ENCODE measurements at places on chromosomes 1 and 21. TPM values are rescaled to one million over a fixed set of nuclear protein-coding genes. Genes with fewer than 3 reads are reported as not detected.

DNA sequence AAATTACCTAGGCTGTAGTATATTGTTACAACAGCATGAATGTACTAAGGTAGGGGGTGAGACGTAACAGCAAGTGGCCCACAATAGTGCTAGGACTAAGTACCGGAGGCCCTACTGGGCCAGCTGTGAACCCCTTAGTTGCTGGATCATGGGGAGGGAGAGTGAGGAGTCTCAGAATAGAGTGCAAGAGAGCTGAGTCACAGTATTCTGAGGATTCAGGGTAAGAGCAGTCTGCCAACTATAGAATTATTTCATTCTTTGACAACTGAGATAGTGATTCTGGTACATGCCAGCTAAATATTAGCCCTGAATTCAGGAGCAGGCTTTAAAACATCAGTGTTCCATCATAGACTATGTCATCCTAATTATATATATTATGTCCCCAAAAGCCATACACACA is 218.7 kb downstream of the TM2D1 start:
- no peaks in the 10 kb centered on the region for H3K36me3 ChIP-seq
- H3K27me3 ChIP-seq: no peaks in the 10 kb centered on the region
- no peak overlapping the region for H3K27ac ChIP-seq
- no peak overlapping the region for H3K4me3 ChIP-seq
- no peak for DNase-seq

DNA sequence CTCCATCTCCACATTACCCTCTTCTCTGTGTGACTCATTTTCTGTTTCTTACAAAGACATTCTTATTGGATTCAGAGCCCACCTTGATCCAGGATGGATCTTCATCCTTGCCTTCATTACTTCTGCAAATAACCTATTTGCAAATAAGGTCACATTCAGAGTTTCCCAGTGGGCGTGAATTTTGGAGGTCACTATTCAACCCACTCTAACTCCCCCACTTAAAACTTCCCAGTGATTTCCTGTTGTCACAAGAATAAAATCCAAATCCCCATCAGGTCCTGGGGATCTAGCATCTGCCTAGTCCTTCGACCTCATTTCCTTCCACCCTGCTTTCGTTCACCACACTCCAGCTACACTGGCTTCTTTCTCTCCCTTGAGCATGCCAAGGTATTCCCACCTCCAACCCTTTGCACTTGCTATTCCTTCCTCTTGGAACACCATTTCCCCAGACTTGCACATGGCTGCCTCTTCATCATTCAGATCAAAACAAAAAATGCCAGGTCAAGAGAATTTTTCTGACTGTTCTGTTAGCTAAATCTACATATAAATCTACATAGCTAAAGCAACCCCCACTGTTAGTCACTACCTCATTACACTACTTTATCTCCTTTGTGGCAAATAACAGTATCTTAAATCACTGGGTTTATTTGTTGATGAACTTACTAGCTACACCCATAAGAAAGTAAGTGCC is 187.2 kb downstream of the TOMM20 start:
- no peaks in the 10 kb centered on the region for H3K36me3 ChIP-seq
- no peak for DNase-seq
- no peaks in the 10 kb centered on the region for H3K27me3 ChIP-seq
- H3K4me3 ChIP-seq: no peak overlapping the region
- H3K4me1 ChIP-seq: no peaks in the 10 kb centered on the region

GRCh38 chr1:4658643-4659628 is 4.5 kb downstream of the AJAP1 start:
- no peak for DNase-seq
- no peaks in the 10 kb centered on the region for H3K27me3 ChIP-seq

DNA sequence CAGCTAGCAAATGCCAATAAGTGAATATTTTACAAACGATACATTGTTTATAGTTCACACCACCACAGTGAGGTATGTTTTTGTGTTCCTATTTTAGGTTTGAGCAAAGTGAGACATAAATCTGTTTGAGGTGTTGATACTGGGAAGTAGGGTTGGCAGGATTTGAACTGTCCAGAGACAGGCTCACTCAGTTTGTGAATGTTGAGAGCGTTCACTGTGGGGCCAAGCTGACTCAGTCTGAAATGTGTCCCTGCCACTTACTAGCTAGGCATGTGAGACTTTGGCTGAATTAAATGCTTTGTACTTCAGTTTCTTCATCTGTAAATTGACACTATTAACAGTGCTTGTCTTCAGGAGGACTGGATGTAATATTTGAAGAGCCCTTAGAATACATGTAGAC is 35.1 kb downstream of the DIRAS3 start:
- no peak for DNase-seq
- no peak overlapping the region for H3K4me3 ChIP-seq
- no peaks in the 10 kb centered on the region for H3K4me1 ChIP-seq
- no peaks in the 10 kb centered on the region for H3K27me3 ChIP-seq

GRCh38 chr1:43038232-43038935 is 79.7 kb upstream of the SLC2A1 start:
- H3K27ac ChIP-seq: no peak overlapping the region
- H3K4me3 ChIP-seq: no peak overlapping the region
- peaks cover 3% of the 10 kb centered on the region for H3K4me1 ChIP-seq
- no peaks in the 10 kb centered on the region for H3K36me3 ChIP-seq

The TSACC gene
- 9.8 TPM for polyA plus RNA-seq

DNA sequence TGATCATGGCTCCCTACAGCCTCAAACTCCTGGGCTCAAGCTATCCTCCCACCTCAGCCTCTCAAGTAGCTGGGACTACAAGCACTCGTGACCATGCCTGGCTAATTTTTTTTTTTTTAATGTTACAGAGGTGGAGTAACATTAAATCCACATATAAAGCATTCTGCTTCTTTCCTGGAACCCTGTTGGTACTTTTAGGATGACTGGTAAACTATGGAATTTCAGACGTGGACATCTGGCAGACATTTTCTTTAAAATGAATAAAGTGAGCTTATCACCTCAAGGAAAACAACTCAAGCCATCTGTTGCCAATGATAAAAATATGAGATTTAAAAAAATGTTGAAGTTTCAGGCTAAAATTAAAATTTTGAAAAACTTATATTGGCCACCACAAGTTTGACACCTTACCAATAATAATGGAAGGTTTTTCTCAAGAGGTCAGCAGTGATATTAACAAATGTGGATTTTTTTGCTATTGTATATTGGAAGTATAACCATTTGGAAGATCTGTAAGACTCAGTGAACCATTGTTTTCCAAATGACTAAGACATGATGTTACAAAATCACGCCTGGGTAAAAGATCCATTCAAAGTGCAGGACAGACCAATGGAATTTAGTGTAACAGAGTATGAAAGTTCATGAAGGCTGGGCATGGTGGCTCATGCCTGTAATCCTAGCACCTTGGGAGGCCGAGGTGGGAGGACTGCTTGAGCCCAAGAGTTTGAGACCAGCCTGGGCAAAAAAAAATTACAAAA is 52.7 kb upstream of the EIF4G3 start:
- no peaks in the 10 kb centered on the region for H3K4me1 ChIP-seq
- H3K36me3 ChIP-seq: no peaks in the 10 kb centered on the region
- no peak for DNase-seq
- no peak overlapping the region for H3K4me3 ChIP-seq

GRCh38 chr1:27504588-27505419 is 14.8 kb upstream of the WASF2 start:
- H3K4me3 ChIP-seq: no peak overlapping the region
- H3K27ac ChIP-seq: peak overlapping the region; percentile 90
- H3K4me1 ChIP-seq: peaks cover 17% of the 10 kb centered on the region
- H3K36me3 ChIP-seq: no peaks in the 10 kb centered on the region
- H3K27me3 ChIP-seq: no peaks in the 10 kb centered on the region
- peak; percentile 72 for DNase-seq

- H3K36me3 ChIP-seq: no peaks in the 10 kb centered on the region
- no peak overlapping the region for H3K4me3 ChIP-seq
- H3K4me1 ChIP-seq: no peaks in the 10 kb centered on the region
- no peaks in the 10 kb centered on the region for H3K27me3 ChIP-seq
Measured at GRCh38 chr1:72366466-72366865, 84.1 kb upstream of the NEGR1 start.

The PLA2G2D gene
- polyA plus RNA-seq: not detected

DNA sequence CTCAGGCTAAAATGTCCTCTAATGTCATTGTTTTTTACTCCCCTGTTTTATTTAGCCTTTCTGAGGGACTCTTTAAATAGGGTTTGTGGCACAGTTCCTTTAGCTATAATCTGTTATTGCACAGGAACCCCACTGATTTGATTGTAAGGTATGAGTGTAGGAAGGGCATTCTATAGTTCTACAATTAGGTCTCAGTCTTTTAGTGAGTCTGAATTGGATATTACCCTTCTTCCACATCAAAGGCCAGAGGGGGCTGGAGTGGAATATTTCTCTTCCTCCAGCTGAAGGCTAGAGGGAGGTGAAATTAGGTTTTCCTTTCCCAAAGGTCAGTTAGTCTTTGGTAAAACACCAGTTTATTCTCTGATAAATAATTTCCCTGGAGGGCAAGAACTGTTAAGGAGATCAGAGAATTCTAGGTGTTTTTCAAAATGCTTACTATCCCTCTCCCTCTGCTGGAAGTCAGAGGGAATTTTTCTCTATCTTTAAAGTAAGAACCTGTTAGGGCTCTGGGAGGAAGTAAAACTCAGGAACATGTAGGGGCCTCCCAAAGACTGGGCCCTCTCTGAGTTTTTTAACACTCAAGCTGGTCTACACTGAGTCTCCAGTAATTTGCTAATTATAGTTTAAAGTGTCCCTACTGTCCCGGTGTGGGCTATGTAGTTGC is 176.3 kb upstream of the ZNHIT6 start:
- H3K4me1 ChIP-seq: no peaks in the 10 kb centered on the region
- DNase-seq: peak; percentile 74
- no peak overlapping the region for H3K27ac ChIP-seq
- H3K36me3 ChIP-seq: no peaks in the 10 kb centered on the region
- no peaks in the 10 kb centered on the region for H3K27me3 ChIP-seq

The APOBEC4 gene
- 0.10 TPM for polyA plus RNA-seq

GRCh38 chr21:38807986-38808385 is 2.3 kb downstream of the ETS2 start:
- DNase-seq: no peak
- H3K27ac ChIP-seq: no peak overlapping the region
- peaks cover 60% of the 10 kb centered on the region for H3K4me1 ChIP-seq
- H3K27me3 ChIP-seq: peaks cover 13% of the 10 kb centered on the region
- H3K4me3 ChIP-seq: peak overlapping the region; percentile 80
- H3K36me3 ChIP-seq: peaks cover 12% of the 10 kb centered on the region

The RIPK4 gene
- polyA plus RNA-seq: 2.5 TPM
